Stimulated activated CD8-positive, alpha-beta memory T cell treated with anti-CD3 and anti-CD28 coated beads, Interleukin-7, amount 100 ng/mL, for 24 hours (primary cell): ENCODE measurements at places on chromosomes 7 and 10.

DNA sequence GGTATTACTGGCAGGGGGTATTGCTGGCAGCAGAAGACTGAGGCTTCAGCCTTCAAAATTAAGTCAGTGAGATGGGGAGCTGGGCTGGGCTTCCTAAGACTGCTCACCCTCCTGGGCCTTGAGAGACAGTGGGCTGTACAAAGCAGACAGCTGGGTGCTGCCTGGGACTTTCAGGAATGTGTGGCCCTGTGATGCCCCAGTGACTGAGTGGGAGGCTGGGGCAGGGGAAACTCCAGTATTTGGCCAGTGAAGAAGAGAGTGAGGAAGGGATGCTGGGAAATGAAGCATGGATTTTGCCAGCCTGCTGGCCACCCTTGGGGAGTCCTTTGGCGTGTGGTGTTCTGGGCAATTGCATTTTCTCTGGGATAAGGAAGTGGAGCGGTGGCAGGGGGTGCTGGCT lies 442 bp downstream of the ANKRD2 start:
- no peak for DNase-seq

GRCh38 chr7:34840176-34840785 lies 182.3 kb downstream of the NPSR1 start:
- DNase-seq = no peak

DNA sequence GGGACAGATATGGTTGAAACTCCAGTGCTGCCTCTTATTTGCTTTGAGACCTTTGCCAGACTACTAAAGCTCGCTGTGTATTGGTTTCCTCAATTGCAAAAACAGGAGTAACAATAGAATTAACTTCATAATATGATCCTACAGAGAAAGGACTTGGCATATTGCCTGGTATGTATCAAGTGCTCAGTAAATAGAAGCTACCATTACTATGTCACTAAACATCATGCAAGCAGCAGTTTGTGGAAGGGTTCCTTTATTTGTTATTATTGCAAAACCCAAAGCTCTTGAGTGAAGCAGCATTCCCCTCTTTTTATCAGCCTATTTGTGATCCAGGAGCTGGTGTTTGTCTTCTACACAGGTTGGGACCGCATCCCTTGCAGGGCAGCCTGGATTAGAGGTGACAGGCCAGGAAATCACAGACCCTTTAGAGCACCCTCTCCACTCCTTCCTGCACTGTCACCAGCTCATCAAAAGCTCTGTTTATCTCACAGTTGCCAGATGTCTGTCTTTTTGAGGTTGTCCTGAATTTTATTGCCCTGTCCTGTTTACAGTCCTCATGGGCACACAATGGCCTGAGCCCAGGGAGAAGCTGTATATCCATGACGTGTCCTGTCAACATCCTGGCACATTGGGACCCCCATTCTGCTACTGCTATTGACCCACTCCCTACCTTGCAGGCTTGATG lies 121.5 kb downstream of the SNX10 start:
- DNase-seq = no peak

DNA sequence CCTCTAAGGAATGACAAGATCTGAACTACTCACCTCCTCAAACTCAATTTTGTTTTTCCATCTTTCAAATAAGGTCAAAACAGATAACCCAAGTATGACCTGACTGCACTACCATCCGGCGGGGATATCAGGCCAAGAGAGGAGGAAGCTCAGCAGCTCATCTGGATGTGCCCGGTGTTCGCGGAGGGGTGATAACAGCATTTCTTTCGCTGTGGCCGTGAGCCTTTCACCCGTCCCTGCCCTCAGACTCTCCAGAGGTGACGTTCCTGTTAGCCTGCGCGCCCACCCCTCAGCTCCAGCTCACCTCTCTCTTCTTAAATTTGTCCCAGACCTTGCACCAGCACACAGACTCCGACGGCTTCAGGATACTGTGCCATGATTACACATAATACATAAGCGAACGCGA lies 526 bp downstream of the ZNF248 start:
- DNase-seq = peak; percentile 3

- no peak for DNase-seq
Observed at GRCh38 chr10:103556383-103557007, 63.0 kb downstream of the NEURL1 start.

- no peak for DNase-seq
Observed at GRCh38 chr10:73975388-73975787, 22.5 kb upstream of the VCL start.

DNA sequence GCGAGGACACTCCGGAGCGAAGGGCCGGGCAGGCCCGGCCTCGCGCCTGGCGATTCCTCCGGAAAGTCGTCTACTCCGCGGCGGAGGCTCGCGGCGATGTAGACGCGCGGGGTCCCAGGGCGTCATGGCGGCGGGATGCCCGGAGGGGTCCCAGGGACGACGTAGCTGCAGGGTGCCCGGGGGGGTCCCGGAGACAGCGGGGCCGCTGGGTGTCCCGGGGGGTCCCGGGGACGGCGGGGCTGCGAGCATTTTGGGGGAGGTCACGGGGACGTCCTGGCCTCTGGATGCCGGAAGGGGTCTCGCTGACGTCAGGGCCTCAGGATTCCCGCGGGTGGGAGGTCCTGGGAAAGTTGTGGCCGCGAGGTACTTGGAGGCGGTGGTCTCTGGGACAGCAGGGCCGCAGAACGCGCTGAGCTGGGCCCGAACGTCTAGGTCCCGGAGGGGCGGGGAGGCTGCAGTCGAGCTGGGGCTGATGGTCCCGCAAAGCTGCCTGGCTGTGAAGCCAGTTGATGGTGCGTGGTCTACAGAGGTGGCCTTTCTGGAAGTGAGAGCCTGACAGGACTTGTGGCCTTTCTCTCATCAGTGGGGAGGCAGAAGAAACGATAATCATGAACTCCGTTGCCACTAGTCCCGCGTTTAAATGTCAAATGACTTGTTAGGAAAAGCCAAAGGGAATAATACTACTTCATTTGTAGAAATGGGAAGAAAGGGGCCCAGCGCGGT lies 637 bp downstream of the HSPA14 start:
- no peak for DNase-seq

DNA sequence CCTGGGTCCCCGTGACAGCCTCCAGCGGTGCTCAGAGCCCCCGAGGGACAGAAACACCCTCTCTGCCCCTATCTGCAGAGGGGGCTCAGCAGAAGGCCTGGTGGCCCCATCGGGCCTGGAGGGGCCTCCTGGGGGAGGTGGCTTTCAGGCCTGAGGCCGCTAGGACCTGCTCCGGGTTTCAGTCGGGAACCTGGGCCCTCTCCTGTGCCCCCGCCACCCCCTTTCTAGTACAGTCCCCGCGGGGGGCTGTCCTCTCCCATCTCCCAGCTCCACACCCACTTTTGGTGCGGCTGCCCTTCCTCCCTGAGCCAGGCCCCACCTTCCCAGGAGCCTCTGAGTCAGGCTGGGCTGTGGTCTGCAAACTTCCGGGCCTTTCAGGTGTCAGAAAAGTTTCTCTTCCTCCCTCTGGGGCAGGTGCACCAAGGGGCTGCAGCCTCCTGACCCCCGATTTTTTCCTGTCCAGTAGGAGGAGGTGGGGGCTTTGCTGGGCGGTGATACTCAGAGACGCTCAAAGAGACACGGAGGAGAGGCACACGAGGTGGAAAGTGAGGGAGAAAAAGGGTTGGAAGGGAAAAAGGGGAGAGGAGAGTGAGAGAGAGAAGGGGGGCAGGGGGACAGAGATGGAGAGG lies 692 bp downstream of the CARD11 start:
- DNase-seq = peak; percentile 31

DNA sequence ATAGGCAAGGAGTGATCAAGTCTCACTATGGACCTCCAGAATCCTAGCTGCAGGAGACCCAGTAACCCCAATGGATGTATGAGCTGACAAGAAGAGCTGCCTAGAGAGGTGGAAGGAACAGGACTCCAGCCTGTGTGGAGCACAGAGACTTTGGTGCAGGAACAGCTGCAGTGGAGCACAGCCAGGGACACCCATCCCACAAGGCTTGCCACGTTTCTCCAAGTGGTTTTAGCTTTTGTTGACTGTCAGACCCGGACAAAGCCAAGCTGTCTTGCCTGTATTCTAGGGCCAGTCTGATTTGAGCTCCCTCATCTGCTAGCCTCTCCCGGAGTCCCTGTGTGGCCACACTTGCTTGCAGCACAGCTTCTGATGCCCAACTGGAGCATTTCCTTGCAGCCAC lies 224.7 kb downstream of the CHRM2 start:
- no peak for DNase-seq

DNA sequence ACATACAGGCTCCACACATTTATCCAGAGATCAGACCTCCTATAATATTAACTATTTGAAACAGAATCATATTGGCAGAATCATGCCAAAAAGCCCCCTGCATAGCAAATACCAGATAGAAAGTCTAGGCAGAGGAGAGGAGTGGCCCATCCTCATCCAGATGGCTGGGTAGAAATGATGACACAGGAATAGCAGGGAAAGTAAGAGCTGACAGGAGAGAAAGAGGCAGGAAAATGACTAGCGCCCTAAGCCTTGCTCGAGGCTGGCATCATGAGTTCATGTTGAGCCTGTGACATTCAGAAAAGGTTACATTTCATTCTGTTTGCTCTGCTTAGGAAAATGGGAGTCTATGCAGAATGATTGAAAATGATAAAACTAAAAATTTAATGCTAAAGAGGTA lies 27.6 kb downstream of the WIPF3 start:
- no peak for DNase-seq

DNA sequence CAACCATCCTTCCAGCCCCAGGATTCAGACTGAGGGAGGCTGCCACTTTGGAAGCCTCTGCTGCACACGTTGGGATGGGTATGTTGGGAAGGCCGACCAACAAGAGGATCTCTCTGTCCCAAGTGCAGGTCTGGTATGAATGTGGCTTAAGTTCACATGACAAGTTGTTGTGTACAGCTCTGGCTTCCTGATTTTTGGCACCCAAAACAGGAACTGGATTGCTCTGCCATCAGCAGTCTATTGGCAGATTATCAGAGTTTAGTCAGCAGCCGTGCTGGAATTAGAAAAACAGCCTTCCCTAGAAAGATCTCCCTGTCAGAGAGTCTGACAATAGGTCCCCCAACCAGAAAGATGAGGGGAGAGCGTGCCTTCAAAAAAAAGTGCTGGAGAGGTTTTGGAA lies 66.9 kb downstream of the GOLGA7B start:
- no peak for DNase-seq

DNA sequence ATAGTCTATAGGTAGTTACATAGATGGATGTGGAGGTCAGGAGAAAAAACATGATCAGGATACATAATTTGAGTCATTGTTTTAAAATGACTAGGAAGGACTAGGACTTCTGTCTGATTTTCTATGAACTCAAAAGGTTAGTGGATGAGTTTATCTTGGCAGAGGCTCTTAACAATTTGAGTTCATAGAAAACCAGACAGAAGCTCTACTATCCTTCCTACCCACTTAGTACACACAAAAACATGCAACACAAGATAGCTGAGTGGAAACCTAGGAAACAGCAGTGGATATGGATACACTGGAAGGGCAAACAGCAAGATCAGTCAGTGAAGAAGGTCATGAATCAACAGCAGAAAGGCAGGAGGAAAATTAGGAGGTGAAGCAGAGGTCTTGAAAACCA lies 84.6 kb downstream of the VPS50 start:
- no peak for DNase-seq

DNA sequence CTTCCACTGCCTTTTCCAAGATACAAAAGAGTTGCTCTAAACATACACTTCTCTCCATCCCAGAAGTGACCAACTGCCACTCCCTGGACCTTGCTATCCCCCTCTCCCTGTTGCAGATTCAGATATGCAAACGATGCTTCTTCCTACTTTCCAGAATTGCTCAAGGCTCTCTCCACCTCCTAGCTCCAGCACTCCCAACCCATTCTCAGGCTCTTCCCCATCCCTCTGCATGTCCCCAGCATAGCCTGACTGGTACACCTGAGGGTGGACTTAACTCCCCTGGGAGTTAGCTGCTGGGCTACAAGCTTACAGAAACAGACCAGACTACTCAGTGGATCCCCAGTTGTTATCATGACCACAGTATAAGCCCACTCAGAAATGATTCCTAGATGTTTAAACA lies 27.6 kb downstream of the MKRN1 start:
- DNase-seq = no peak

DNA sequence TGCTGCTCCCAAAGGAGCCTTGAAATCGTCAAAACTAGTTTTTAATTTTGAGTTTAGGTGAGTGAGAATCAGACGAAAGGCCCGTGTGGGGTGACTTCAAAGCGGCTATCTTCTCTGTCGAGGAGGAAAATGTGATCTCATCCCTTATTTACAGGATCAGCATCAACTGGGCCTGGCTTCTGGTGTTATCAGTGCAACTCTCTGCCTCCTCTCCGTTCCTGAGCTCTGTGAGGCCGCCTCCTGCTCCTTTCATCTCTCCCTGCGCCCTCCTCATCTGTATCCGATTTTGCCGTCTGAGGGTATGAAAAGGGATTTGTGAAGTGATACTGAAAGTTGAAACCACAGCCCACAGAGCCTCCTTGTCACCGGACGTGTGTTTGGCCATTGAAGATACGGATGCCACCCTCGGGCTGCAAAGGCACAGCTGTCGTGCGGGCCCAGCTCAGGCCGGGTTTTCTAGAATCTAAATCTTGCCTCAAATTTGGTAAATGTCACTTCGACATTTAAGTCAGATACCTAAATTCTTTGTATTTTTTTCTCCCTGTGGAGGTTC lies 408.7 kb upstream of the ADARB2 start:
- no peak for DNase-seq

DNA sequence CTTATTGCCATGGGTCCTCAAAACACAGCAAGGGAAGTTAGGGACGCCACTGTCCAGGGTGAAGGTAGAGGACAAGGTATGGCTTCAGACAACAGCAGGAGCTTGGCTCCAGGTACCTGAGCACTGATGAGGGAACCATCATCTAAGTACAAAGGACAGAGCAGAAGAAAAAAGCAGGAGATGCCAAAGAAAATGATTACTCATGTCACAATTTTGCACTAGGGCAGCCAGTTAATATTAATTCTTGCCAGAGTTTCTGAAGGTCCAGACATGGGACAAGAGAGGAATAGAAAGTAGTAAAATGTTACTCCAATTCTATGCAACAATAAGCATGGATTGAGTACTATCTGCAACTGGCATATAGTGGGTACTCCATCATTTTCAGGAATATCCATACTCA lies 14.1 kb downstream of the PTN start:
- no peak for DNase-seq

GRCh38 chr7:153110606-153111005 lies 351.1 kb downstream of the ACTR3B start:
- no peak for DNase-seq

DNA sequence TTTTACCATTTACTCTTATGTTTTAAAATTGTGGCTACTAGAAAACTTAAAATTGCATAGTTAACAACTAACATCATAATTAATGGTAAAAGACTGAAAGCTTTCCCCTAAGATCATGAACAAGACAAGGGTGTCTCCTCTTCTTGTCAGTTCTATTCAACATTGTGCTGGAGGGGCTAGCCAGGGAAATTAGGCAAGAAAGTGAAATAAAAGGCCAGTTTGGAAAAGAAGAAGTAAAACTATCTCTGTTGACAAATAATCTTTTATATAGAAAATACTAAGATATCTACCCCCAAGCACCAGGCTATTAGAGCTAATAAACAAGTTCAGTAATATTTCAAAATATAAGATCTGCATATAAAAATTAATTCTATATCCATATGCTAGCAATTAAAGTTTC lies 46.9 kb upstream of the MXI1 start:
- no peak for DNase-seq

- DNase-seq = no peak
Observed at GRCh38 chr10:119518176-119518575, 24.3 kb downstream of the RGS10 start.

- DNase-seq = no peak
Observed at GRCh38 chr10:78656417-78657162, 412.2 kb upstream of the ZMIZ1 start.
